ENCODE measurements at places on chromosomes 7 and 10.
A peak's percentile ranks its signal among the peaks of the same experiment; 100 is the strongest.

DNA sequence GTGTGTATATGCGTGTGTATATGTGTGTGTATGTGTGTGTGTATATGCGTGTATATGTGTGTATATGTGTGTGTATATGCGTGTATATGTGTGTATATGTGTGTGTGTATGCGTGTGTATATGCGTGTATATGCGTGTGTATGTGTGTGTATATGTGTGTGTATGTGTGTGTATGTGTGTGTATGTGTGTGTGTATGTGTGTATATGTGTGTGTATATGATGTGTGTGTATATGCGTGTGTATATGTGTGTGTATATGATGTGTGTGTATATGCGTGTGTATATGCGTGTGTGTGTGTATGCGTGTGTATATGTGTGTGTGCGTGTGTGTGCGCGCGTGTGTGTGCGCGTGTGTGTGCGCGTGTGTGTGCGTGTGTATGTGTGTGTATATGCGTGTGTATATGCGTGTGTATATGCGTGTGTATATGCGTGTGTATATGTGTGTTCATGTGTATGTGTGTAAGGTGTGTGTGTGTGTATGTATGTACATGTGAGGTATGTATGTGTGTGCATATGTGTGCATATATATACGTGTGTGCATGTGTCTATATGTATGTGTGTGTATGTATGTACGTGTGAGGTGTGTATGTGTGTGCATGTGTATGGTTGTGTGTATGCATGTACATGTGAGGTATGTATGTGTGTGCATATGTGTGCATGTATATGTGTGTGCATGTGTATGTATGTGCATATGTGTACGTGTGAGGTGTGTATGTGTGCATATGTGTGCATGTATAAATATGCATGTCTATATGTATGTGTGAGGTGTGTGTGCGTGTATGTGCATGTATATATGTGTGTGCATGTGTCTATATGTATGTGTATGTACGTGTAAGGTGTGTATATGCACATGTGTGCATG, 6.0 kb downstream of the UCN3 start:
- DNase-seq = no peak

GRCh38 chr10:22258471-22258870, 40.7 kb upstream of the EBLN1 start:
- DNase-seq = no peak

DNA sequence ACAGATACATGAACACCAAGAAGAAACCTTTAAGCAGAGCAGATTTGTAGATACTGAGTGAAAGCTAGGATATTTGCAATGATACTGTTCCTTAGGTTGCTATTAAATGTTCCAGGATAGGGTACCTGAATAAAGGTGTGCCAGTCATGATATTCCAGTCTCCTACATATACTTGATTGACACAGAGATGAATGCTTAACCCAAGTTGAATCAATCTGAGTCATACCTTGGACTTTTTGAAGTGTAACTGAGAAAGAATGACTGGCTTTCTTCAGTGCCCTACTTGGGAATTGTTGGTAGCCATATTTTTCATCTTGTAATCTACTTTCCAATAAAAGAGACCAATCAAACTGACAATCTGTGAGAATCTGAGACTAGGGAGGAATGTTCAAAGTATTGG, 805.7 kb upstream of the GHITM start:
- DNase-seq = no peak

- DNase-seq = no peak
Measured at GRCh38 chr7:32039000-32039756, 31.0 kb downstream of the PDE1C start.

DNA sequence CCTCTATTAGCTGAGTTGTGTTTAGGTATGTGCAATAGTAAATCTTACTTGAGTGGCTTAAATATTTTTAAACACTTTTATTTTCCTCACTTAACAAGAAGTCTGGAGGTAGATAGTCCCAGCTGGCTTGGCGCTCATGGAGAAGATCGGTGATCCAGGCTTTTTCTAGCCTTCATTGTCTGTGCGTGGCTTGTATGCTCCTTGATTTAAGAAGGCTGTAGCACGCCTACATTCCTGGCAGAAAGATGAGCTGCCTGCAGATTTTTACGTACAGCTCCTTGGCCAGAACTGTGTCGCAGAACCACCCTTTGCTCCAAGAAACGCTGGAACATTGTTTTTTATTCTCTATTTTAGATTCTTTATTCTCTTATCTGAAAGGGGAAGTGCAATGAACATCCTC, 284.1 kb downstream of the KIF20B start:
- no peak for DNase-seq

GRCh38 chr7:83150310-83150709, 12.4 kb downstream of the PCLO start:
- no peak for DNase-seq

DNA sequence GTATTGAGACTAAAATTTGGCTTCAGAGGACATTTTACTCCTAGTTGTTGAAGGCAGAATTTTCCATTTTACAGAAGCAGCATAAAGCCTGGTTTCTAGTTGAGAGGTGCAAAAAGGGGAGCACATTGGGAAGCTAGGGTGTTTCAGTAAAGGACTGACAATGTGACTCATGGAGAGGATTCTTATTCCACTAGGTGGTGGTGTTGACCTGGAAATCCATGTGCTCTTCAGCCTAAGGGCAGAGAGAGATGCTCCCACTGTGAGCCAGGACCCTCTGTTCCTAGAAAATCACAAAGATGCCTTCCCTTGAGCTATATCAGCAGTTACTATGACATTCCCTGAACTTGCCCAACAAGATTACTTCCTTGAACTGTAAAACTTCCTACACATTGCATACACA, 687.8 kb downstream of the IPMK start:
- DNase-seq = peak; percentile 31

GRCh38 chr7:24982917-24983316, 2.9 kb upstream of the OSBPL3 start:
- DNase-seq = no peak

DNA sequence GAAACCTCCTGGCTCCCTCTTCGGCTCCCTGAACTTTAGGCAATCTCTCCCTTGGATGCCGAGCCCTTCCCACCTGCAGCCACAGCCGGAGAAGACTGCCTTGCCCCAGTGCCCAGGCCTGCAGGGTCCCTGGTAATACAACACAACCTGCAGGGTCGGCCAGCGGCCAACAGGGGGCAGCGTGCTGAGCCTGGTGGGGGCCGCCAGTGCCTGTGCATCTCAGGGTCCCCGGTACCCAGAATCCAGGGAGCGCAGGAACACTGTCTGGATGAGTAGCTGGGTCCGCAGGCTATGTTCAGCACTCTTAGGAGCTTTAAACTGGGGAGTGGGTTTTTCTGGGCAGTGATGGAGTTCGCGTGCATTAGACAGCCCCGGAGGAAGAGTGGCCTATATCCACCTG, 17.5 kb upstream of the C10orf71 start:
- no peak for DNase-seq

- no peak for DNase-seq
Measured at GRCh38 chr10:4199196-4199595, 414.2 kb upstream of the KLF6 start.

GRCh38 chr7:29968683-29969395, 20.8 kb downstream of the SCRN1 start:
- DNase-seq = no peak

DNA sequence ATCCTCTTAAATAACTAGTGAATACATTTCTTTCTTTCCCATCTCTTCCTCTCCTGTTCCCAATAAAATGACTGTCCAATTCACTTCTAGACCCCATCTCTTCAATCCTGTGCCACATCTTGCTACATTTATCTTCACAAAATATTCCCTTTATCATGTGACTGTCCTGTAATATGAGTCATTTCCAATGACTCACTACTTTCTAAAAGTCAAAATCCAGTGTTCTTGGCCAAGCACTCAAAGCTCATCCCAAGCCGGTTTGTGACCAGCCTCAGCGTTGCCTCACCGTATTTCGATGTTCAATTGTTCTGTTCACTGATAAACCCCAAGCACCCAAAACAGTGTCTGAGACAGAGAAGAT, 104.7 kb downstream of the PARD3 start:
- DNase-seq = no peak

DNA sequence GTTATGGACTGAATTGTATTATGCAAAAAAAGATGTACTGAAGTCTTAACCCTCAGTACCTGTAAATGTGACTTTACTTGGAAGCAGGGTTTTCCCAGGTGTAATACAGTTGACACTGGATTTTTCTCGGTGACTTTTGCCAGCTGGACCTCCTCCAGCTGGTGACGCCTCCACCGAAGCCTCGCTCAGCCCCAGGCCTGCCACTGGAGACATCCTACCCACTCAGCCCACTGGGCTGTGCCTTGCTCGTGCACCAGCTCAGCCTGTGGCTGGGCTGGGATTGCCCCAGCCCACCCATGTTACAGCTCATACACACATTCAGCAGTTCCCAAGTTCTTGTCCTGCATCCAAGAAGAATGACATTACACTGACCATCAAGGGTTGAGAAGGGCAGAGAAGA, 42.4 kb upstream of the GPR22 start:
- DNase-seq = no peak

DNA sequence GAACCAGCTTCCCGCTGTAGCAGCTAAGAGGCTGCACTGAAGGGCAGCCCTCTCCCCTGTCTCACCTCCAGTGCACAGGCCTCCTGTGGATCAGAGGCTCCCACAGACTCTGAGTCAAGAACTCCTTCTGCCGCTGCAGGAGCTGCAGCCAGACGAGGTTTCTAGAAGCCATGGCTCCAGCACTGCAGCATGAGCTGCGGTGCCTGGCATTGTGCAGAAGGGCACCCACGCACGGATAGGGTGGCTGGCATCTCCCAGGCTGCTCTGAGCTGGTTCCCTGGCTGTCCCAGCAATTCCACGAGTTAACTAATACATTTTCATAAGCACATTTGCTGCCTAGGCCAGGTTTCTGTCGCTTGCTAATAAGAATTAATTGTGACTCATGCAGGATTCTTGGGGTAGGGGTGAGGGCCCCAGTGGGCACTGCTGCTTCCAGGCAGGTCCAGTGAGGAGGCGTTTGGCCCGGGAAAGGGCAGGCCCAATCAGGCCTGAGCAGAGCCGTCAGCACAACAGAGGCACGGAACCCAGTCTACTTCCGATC, 594.2 kb downstream of the DNAJB6 start:
- DNase-seq = no peak

- peak; percentile 37 for DNase-seq
Measured at GRCh38 chr10:5890452-5890915, 441 bp downstream of the FBH1 start.

DNA sequence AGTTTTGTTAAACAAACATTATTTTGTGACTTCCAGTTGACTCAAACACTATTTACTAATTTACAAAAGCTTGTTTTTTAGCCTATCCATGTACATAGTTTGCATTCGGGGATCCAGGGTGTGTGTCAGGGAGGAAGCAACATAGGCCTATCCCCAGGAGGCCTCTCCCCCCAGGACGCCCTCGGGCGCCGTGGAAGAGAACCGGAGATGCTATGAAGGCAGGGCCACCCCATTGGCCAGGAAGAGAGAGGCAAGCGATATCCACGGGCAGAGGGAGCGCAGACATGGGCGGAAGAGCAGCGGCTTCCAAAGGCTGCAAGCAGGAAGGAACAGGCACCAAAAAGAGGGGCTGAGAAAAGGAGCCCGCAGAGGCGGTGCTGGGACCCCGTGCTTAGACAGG, 38.3 kb upstream of the EGFR start:
- DNase-seq = no peak

DNA sequence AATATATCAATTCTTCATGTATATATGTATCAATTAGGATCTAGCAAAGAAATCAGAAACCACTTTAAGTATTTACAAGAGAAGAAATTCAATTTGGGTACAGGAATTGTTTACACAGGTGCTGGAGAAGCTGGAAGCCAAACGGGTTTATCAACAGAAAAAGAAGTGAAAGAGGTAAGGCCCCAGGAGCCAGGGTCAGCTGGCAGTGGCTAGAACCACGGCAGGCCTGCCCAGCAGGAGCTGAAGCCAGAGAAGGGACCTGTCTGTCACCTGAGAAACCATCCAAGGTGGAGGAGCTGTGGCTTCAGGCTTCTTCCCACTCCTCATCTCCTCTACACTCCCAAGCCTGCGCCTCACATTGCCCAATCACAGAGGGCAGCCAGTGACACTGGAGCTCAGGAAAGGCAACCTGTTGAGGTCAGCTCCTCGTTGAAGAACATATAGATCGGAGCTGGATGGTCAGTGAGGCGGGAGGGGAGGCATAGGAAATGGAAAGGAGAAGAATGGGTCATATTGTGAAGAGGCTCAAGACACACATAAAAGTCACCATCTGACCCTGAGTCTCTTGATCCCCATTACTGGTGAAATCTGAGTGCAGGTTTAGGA, 182.6 kb downstream of the REEP3 start:
- DNase-seq = no peak

- DNase-seq = peak; percentile 96
Measured at GRCh38 chr7:1555046-1555812, 776 bp downstream of the TMEM184A start.

GRCh38 chr10:44397476-44398225, 12.8 kb upstream of the CXCL12 start:
- no peak for DNase-seq

- no peak for DNase-seq
Measured at GRCh38 chr7:5514440-5515035, 90.9 kb upstream of the TNRC18 start.

DNA sequence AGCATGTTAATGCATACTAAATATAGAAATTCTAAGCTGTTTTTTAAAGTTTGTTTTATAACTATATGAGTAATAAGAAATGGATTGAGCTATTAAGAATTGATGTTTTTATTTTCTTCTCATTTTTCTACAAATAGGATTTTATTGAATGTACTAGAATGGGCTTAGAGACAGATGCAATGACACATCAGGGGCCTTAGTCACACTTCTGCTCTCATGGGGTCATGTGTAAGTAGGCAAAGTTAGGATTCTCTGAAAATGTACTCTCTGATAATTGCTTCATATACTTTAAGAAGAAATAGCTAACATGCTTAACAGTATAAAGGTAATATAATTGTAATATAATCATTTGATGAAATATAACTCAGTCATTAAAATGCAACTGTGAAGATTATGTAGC, 154.6 kb downstream of the ZNF438 start:
- DNase-seq = no peak

DNA sequence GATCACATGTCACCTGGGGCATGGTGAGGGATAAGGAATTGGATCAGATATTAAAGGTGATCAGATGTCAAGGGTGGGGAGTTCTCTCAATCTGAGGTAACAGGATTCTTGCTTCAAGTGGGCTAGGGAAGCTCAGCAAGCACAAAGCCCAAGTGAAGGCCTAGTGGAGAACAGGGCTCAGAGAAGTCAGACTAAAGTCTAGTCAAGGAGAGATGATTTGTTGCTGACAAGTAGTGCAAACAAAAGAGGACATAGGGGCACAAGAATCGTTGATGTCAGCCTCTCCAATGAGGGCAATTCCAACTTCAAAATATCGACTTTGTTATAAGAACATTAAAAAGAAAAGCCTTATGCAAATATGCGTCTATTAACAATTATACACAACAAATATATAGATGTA, 852.8 kb upstream of the CELF2 start:
- no peak for DNase-seq

GRCh38 chr7:105268511-105269392, 120.0 kb downstream of the SRPK2 start:
- no peak for DNase-seq
